ENCODE measurements at places on chromosomes 6 and 20.

DNA sequence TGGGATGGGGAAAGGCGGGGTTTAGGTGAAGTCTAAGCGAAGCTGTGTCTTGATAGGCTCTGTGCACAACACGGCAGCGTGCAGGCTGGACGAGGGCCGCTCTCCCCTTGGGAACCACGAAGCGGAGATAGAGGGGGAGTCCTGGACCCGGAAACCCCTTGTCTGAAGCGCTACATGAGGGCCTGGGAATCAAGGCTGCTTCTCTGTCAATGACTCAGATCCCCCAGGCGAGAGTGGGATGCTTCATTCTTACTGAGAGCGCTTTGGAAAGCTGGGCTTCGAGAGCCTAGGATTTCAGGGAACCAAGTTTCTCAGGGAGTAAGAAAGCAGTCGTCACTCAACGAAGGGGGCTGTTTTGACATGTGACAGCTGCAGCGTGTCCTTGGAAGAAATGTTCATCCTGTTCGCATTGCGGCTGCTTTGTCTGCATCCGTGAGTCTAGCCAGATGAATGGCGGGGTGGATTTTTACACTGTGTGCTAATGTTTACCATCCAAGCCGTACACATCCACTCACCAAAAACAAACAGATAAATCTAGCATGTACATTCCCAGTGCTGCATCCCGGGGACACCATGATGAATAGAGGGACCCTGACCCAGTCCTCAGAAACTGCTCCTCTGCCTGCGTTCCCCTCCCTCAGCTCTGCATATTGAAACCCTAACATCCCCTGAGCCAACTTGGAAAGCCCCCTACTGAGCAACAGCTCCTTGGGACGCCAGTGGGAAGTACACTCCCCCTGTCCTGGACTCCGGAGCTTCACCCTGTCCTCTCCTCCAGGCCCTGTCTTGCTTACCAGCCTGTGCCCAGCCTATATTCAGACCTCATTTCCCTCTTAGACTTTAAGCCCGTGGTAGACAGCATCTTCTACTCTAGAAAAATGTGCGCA, 24.5 kb upstream of the RTF2 start:
- no peak for DNase-seq

- no peak for DNase-seq
Observed at GRCh38 chr20:48621376-48622078, 206.3 kb downstream of the PREX1 start.

- DNase-seq = no peak
Observed at GRCh38 chr6:162613310-162613709, 114.3 kb downstream of the PRKN start.

GRCh38 chr6:106066989-106067388, 19.1 kb upstream of the PRDM1 start:
- DNase-seq = no peak

- DNase-seq = no peak
Observed at GRCh38 chr6:137248702-137249101, 29.5 kb upstream of the IFNGR1 start.

- DNase-seq = peak; percentile 90
Observed at GRCh38 chr20:64255361-64256281, at the start of gene PCMTD2. Gene PCMTD2, plus strand, starts transcription at chr20:64255748. Its CDS starts 4,218 bp downstream, at chr20:64259966.

GRCh38 chr6:43488667-43489276, 11.4 kb downstream of the TJAP1 start:
- DNase-seq = no peak

- no peak for DNase-seq
Observed at GRCh38 chr6:69580706-69581105, 216.1 kb downstream of the LMBRD1 start.

GRCh38 chr6:21610341-21610740, 16.8 kb downstream of the SOX4 start:
- no peak for DNase-seq

DNA sequence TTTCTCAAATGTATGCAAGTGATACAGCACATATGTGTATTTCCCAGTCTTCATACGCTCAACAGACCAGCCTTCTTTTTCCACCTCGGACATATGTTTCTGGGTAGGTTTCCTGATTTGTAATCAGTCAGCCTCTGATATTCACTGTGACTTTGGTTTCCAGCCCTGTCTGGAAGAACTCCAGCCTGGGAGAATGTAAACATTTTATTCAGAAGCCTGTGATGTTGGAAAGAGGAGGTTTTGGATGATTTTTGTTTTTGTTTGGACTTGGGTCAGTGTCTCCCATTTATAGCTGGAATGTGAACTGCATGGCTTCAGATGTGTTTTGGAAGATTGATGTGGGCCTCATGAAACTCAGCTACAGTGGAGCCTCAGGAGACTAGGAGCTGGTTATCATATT, 172.2 kb upstream of the CENPW start:
- no peak for DNase-seq

- DNase-seq = no peak
Observed at GRCh38 chr6:143733510-143733909, 55.7 kb downstream of the PHACTR2 start.

- no peak for DNase-seq
Observed at GRCh38 chr6:65091561-65091960, 615.5 kb downstream of the EYS start.

DNA sequence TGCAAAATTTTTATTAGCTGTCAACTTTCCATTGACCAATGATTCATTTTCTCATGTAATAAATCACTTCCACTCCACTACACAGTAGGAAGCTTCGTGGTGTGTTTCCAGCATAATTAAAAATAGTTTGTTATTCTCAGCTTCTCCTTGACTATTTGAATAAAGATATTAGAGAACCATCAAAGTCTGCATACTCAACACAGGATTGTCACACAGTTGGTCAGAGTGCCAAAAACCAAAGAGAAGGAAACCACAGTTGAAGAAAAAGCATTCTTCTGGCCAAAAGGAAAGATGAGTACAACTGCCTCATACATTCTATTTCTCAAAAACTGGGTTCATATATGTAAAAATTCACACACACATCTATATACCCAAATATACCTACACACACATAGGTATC, 455.1 kb upstream of the HSF2 start:
- no peak for DNase-seq

DNA sequence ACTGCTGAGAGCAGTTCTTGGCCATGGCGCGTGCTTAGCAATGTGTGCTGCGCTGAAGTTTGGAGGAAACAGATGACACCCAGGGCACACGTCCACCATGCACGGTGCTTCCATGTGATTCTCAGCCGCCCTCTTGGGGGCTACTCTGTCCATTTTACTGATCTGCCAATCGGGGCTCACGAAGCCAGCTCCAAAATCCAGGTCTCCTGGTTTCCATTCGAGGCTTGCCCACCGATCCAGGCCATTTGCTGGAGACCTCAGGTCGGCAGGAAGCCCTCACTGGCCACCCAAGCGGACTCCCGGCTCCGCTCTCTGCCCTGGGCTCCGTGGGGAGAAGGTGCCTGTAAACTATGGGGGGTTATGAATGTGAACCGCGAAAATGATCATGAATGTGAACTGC, 11.7 kb upstream of the FRMD1 start:
- DNase-seq = no peak

DNA sequence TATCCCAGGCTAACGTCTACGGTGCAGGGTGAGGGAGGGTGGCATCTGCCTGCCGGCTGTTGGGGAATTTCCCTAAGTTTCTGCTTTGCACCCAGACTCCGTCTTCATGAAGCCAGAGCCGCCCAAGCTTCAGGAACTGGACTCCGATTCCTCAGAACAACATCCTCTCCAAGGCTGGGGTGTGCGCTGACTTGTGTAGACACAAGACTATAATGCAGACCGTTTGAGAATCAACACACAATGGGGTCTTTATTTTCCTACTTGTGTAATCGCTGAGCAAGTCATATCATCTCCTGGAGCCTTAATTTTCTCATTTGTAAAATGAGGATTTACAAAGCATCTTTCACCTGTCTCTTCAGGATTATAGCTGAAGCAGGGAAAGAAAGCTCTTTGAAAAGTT, 160.5 kb upstream of the AGPAT4 start:
- no peak for DNase-seq

DNA sequence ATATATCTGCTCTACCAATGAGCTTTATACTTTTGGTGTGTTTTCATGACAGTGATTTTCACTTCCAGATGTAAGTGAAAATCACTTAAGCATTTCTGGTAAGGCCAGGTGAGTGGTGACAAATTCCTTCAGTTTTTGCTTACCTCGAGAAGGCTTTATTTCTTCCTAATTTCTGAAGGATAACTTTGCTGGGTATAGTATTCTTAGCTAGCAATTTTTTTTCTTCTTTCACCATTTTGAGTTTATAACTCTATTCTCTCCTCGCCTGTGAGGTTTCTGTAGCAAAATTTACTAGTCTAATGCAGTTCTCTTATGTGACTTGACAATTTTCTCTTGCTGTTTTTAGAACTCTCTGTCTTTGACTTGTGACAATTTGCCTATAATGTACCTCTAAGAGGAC, 7.1 kb downstream of the FHL5 start:
- DNase-seq = no peak

GRCh38 chr6:1381481-1382330, 7.7 kb upstream of the FOXF2 start:
- DNase-seq = peak; percentile 71

GRCh38 chr6:105292689-105293339, 110.1 kb downstream of the PREP start:
- no peak for DNase-seq

- no peak for DNase-seq
Observed at GRCh38 chr6:5181510-5182317, 79.0 kb downstream of the LYRM4 start.

DNA sequence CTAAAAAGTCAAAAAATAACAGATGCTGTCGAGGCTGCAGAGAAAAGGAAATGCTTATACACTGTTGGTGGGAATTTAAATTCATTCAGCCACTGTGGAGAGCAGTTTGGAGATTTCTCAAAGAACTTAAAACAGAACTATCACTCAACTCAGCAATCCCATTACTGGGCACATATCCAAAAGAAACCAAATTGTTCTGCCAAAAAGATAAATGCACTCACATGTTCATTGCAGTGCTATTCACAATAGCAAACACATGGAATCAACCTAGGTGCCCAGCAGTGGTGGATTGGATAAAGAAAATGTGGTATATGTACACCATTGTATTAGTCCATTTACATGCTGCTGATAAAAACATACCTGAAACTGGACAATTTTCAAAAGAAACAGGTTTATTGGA, 116.0 kb upstream of the VGLL2 start:
- DNase-seq = no peak

GRCh38 chr6:109238396-109238795, 143.1 kb downstream of the CEP57L1 start:
- DNase-seq = no peak

- DNase-seq = no peak
Observed at GRCh38 chr6:135176464-135176863, 4.6 kb upstream of the MYB start.

DNA sequence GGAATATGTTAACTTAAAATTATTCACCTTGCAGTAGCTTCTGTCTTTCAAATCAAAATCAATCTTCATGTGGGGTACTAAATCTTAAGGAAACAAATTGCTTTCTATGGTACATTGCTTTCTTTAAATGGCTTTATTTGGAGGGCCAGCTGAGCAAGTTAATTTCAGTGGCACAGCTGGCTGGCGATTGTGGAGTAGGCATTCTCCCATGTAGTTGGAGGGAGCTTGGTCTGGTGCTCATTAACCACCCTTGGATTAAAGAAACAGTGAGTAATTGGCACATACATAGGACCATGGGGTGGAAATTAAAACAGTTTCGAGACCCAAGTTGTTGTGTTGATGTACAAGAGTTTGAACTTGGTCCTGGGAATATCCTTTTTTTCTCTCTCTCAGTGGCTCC, 201.3 kb upstream of the CHD6 start:
- no peak for DNase-seq

DNA sequence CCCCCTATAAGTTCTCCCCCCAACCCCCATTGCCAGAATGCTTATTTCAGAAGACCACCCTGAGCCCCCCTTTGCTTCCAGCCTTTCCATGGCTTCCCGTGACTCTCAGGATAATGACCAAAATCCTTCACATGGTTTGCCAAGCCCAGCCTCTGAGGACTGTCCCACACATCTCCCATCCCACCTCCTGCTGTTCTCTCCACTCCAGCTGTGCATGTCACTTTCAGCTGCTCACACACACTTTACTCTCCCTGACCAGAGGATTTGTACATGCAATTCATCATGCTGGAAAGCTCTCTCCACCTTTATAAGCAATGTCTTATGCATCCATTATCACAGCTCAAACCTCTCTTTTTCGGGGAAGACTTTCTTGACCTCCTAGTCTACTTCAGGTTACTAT, 164.2 kb downstream of the PRL start:
- no peak for DNase-seq

DNA sequence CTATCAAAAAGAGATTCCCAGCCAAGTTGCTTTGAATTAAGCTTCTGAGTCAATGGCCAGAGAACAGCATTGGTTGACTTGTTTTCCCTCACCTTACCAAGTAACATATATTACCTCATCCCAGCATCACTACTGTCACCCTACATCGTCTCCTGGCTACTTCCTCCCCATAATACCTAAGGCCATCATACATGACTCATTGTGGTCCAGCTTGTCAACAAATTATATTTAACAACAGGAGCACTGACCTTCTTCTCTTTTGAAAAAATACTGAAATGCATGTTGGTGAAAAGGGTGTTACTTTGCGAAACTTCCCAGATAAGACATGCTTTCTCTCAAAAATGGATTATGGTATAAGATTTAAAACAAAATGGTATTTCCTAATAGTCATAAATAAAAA, 106.9 kb downstream of the TBX18 start:
- no peak for DNase-seq

DNA sequence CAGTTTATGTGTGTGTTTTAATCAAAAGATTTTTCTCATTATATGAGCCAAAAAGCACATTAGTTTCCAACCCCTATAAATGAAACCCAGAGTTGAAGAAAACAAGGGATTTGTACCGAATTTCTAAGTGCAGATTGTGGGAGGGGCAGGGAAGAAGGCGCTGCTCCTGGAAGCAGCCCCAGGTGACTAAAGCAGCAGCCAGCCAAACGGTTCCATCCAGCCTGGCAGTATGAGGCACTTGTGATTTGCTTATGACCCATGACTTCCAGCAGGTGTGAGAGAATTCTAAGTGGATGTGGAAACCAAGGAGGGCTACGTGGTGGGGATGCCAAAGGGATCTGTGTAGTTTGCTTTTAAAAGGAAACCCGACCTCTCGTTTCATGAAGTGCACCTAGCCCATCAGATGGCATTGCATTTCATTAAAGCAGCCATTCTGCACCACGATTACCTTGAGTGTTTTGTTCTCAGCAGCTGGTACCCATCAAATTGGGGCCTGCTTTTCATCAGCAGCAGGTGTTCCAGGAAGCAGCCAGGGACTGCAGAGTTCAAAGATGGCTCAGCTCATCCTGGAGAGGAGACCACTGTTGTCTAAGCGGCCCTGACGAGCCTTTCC, 79.1 kb downstream of the DTD1 start:
- DNase-seq = no peak

GRCh38 chr6:121579478-121579877, 144.0 kb downstream of the GJA1 start:
- DNase-seq = no peak

- DNase-seq = no peak
Observed at GRCh38 chr6:23705697-23706096, 420.3 kb upstream of the NRSN1 start.

- DNase-seq = no peak
Observed at GRCh38 chr6:113432521-113433334, 424.4 kb upstream of the MARCKS start.

All from activated T-cell treated with anti-CD3 and anti-CD28 coated beads, Interleukin-2, amount 50 U/mL, for 1 hour (primary cell).